ENCODE measurements at places on chromosomes 7 and 10.
A peak's percentile ranks its signal among the peaks of the same experiment; 100 is the strongest.

- DNase-seq = no peak
Observed at GRCh38 chr7:78315119-78315518, 516.5 kb downstream of the PHTF2 start.

DNA sequence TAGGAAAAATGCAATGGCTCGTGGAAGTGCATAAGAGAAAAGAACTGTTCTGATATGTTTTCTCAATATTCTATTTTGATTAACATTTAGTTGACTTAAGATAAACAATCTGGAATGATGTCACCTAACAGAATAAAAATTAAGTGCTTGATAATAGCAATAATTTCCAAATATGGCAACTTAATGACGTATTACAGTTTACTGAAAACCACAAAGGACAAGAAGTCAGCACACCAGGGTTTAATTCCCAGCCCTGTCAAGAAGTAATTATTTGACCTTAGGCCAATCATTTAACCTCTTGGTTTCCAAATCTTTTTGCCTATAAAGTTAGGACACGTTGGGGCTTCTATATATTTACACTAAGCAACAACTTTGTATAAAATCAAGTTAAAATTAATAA is 95.7 kb downstream of the CABCOCO1 start:
- DNase-seq = no peak

GRCh38 chr7:126026421-126027088 is 1096.9 kb upstream of the POT1 start:
- no peak for DNase-seq

- DNase-seq = no peak
Observed at GRCh38 chr7:73811760-73812168, 19.0 kb upstream of the CLDN4 start.

DNA sequence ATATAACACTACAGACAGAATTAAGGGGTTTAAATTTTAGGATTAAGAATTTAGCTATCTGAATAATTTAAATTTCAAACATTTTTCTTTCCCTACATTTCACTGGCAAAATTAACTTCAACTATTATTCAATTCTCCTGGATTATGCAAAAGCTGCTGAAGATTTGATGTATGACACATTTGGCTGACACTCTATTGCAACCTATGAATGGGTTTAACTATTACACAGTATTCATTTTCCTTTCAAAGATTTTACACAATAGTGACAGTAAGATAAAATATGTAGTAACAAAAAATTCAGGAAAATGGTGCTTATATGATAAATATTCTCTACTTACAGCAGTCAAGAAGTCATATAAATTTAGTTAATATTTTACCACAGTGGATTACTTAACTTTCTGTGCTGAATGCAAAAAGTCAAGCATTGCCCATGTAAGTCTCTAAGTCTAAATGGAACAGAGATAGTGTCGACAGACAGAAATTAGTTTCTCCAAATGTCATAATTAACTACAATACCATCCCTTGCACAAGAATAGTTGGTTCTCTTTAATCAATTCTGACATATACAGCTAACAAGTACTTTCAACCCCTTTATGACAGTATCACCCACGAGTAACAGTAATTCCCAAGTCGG is 194.1 kb upstream of the FRMD4A start:
- no peak for DNase-seq

DNA sequence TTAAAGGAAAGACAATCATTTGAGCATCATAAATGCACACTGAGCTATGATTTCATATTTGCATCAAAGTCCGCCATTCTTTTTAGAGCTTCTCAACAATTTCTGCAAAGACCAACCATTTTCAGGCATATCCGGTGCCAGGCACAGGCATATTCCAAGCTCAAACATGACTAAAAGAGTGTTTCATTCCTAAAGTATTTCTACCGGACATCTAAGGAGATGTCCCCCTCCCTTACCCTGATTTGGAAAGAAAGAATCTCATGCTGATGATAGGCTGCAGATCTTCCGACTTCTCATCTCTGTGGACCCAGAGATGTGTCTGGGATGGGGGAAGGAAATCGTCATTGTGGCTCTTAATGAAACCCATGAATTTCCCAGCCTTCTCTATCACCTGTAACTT is 600.5 kb upstream of the MGMT start:
- no peak for DNase-seq

DNA sequence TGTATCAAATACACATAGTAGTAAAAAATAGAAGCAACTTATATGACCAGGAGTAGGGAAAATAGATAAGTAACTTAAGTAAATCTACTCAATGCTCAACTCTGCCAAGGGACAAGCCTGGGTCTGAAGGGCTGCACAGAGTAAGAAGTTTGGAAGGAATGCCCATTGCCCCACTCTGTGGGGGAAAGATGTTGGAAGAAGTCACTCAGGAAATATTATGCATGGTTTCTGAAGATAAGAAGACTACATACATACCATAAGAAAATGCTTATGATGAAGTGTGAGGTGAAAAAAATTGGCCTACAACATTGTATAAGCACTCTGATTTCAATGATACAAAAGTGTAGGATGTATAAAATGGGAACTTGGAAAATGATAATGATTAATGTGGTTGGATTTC is 54.0 kb downstream of the LAMB4 start:
- DNase-seq = no peak

- no peak for DNase-seq
Observed at GRCh38 chr10:120612756-120613155, 155.7 kb downstream of the PLPP4 start.

- DNase-seq = no peak
Observed at GRCh38 chr10:49107887-49108267, 7.4 kb downstream of the VSTM4 start.

GRCh38 chr7:46544396-46545008 is 623.4 kb upstream of the IGFBP3 start:
- DNase-seq = no peak

DNA sequence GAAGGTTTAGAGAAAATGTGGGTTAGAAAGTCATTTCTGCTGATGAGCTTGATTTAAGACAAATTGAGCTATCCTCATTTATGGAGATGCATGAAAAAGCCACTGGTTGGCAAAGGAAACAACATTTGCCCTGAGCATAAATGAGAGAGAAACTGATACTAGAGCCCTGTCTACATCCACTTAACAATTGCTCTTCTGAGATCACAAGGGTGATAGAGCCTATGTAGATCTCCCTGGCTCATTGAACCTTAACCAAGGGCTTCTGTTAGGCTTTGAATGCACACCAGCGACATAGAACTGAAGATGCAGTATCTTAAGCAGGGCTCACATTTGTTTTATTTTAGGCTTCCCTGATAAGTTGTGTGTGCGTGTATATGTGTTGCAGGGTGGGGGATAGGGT is 35.0 kb downstream of the GPR141 start:
- DNase-seq = no peak

DNA sequence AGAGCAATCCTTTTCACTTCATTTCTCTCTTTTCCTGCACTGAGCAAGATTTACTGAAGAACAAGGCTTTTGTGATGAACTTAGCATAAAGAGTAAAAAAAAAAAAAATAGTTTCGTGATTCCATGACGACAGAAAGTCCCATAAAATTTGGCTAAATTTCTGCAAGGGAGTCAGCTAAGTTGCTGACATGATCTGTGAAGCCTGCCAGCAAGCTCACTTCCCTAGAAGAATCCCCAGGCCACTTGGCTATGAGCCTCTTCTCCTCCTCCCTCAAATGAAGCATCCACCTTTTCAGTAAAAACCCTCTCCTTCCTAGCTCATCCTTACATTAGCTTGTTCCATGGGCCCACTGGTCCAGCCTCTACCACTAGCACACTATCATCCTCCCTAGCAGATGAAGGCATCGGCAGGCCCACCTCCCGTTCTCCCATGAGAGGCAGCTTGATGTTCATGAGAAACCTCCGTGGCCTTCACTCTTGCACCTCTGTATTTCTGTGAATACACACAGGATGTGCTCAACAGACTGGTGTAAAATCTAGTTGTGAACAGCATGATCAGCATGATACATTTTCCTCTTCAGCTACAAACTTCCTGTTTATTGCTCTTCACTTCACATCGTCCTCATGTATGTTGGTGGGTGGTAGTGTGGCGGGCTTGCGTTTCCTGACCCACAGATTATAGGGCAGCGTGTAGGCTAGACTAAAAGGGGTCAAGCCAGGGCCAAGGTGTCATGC is 30.9 kb downstream of the GIMAP8 start:
- DNase-seq = no peak

- DNase-seq = no peak
Observed at GRCh38 chr10:78002541-78003288, 26.6 kb downstream of the POLR3A start.

- no peak for DNase-seq
Observed at GRCh38 chr7:20797462-20798080, 10.9 kb upstream of the SP8 start.

GRCh38 chr10:30784897-30785605 is 155.5 kb upstream of the LYZL2 start:
- DNase-seq = peak; percentile 7

GRCh38 chr10:73289958-73290357 is 37.5 kb upstream of the MRPS16 start:
- no peak for DNase-seq

DNA sequence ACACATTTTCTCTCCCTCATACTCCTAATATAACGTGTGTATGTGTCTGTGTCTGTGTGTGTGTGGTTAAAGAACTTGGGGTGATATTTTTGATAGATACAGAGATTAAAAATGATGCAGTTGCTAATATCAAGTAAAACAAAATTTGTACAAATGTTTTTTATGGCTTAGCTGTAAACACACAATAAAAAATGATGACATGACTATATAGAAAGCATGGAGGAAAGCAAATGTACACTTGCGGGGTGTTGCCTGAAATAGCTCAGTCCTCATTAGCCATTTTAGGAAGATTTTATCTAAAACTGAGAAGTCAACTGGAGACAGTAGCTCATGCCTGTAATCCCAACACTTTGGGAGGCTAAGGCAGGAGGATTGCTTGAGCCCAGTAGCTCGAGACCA is 5.6 kb upstream of the TASOR2 start:
- no peak for DNase-seq

DNA sequence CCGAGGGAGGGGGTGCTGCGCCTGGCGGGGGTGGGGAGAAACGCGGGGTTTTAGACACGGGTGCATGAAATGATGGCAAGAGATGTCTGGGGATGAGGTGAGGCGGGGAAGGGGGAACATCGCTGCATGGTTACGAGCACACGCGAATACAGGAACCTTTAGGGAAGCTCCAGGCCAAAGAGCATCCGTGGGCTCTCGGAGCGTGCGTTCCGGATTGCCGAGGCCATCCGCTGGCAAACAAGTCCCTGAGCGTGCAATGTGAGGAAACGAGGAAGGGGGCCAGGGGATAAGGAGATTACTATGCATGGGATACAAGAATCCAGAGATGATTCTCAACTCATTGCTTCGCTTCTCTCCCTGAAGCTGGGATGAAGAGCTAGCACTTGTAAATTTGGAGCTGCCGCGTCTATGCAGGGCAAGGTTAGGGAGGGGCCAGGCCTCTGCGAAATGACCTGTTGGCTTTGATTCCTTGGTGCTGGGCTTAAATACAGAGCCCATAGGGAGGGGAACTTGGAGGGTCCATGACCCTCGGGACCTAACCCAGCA is 520 bp upstream of the WNT2 start:
- no peak for DNase-seq

DNA sequence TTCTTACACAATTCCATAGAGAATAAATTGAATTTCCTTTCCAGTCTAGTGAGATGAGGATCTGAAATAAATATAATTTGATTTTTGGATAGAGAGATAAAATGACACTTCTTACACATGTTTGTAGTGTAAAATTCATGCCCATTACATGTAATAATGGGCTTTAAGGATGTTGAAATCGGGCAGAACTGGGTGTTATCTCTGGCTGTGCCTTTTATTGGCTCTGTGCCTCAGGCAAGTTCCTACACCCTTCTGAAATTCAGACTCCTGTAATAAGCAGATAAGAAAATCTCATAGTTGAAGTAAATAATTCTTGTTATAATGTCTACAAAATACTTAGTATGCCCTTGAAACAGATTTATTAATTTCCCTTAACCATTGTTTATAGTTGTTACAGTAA is 125.6 kb downstream of the SEMA3A start:
- no peak for DNase-seq

GRCh38 chr7:159015454-159016410 is 128.9 kb downstream of the VIPR2 start:
- no peak for DNase-seq

DNA sequence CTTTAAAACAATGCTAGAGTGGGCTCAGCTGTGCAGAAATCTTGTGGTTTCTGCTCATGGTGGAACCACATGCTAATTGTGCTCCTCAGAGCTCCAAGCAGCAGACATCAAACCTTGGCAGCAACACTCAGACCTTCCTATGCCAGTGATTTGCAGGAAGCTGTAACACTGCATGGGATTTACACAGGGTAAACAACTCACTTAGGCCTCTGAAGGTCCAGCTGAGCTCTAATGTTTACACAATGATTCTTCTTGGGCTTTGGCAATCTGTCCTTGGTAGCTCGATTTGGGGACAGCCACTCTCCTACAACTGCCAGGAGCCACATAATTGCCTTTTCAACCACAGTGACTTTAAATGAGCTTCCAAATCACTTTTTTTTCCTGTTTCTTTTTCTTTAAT is 97.7 kb upstream of the PDLIM1 start:
- DNase-seq = no peak

DNA sequence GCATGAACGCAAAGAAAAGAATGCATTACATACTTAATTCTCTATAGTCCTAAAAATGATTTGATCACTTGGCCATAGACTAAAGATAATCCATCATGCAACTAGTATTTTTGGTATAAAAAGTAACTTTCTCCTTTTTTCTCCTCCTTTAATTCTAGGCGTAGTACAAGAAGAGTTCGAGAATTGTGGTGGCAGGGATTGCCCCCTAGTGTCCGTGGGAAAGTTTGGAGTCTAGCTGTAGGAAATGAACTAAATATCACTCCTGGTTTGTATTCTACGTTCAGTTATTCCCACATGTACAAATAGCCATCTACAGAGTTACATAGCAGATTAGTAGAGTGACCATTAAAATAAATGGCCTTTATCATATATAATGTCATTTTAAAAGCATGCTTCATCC is 45.5 kb upstream of the HELLS start:
- no peak for DNase-seq

DNA sequence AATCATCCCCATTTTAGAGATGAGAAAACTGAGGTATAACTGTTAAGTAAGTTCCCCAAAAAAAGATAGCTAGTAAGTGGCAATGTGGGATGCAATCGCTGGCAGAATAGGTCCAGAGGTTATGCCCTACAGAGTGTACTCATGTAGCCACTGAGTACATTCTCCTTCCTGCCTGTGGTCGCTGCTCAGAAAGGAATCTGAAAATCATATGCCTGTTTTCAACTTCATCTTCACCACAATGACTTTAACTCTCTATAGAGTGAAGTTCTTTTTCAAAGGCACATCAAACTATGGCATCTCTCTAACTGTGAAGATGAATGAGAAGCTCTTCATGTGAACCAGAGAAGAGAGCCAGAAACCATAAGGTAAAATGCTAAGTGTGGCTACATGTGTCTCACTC is 162.2 kb upstream of the SLC25A13 start:
- no peak for DNase-seq

GRCh38 chr7:92835851-92836488 is 403 bp downstream of the CDK6 start:
- no peak for DNase-seq
